Amniotic epithelial cell (primary cell): ENCODE measurements at places on chromosomes 12 and 14.
A peak's percentile ranks its signal among the peaks of the same experiment; 100 is the strongest.

DNA sequence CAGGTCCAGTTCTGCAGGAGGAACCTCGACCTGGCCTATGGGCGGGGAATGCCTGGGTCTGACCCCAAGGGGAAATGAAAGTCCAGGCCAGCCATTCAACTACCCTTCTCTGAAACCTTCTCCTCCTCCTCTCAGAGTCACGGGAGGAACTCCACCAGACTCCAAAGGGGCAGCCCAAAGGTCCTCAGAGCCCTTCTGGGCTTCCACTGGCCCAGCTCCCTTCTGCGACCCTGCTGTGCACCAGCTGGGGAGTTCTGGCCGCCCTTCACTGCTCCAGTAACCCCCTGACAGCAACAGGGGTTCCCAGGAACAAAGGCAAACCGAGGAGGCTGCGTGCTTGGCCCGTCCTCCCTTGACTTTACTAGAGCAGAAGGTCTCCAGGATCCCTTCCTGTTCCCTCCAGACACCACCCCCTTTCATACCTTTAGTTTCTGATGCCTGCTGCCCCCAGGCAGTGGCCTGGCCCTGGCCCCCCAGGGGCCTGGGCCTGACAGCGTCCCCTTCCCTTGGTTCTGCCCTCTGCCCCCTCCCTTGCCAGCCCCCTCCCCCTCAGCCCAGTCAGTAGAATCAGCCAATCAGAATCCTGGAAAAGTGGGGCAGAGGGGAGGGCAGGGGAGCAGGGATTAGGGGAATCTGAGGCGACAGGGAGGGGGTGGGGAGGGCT lies 850 bp upstream of the ZNF385A start:
- no peak for DNase-seq

GRCh38 chr12:2856051-2856450 lies 788 bp downstream of the TEX52 start:
- DNase-seq: no peak

- peak; percentile 84 for DNase-seq
These were observed 768 bp downstream of the PTPN11 start for GRCh38 chr12:112419297-112420133.

- DNase-seq: peak; percentile 81
These were observed 304.9 kb downstream of the ZFP36L1 start for GRCh38 chr14:68487805-68488590.

GRCh38 chr14:84856751-84857534 lies 673.0 kb upstream of the FLRT2 start:
- DNase-seq: peak; percentile 17

GRCh38 chr12:113232840-113233585 lies 11.7 kb downstream of the TPCN1 start:
- no peak for DNase-seq

- DNase-seq: no peak
These were observed at the start of gene NPC2 for GRCh38 chr14:74492776-74493342. Gene NPC2, minus strand, starts transcription at chr14:74493305. Its CDS starts 31 bp downstream, at chr14:74493274.

- no peak for DNase-seq
These were observed 2.3 kb downstream of the LHX5 start for GRCh38 chr12:113469224-113469948.

DNA sequence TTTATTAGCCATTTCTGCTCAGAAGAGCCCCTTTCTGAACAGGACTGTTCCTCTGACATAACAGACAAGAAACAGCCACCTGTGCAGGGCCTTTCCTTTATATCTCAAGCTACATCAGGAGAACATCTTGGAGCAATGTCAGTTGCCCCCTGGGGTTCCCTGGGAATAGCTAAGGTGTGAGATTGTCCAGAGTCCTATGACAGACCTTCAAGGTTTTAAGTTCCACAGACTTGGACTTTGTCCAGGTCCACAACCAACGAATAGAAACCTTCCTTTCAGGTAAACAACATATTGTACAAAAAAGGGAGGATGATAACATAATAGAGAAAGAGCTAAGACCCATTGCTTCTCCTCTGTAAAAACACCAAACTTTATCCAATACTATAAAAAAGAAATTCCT lies 2.9 kb downstream of the IL23A start:
- no peak for DNase-seq

GRCh38 chr12:83920821-83921547 lies 991.6 kb downstream of the SLC6A15 start:
- no peak for DNase-seq

DNA sequence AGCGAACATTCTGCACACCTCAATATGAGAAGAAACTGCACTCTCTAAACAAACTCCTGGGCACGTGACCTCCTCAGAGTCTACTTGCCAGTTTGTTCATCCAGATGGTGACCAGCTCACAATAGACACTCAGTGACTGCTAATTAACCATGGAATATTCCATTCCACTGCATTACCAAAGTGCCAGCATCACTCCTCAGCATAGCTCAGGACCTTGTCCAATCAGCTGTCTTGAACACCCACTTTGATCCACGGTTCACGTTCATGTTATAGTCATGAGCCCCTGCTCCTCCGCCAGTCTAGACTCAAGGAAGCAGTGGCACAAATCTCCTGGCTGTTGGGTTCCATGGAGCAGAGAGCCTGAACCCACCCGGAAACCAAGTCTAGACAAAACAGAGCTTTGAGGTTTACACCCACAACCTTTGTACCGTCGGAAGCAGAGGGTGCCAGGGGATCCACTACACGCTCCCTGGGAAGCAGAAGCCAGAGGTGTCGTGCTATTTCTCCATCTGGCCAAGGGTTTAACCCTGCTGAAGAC lies 285.3 kb downstream of the ZFP36L1 start:
- DNase-seq: no peak

GRCh38 chr14:97298331-97298730 lies 501.1 kb downstream of the VRK1 start:
- no peak for DNase-seq

DNA sequence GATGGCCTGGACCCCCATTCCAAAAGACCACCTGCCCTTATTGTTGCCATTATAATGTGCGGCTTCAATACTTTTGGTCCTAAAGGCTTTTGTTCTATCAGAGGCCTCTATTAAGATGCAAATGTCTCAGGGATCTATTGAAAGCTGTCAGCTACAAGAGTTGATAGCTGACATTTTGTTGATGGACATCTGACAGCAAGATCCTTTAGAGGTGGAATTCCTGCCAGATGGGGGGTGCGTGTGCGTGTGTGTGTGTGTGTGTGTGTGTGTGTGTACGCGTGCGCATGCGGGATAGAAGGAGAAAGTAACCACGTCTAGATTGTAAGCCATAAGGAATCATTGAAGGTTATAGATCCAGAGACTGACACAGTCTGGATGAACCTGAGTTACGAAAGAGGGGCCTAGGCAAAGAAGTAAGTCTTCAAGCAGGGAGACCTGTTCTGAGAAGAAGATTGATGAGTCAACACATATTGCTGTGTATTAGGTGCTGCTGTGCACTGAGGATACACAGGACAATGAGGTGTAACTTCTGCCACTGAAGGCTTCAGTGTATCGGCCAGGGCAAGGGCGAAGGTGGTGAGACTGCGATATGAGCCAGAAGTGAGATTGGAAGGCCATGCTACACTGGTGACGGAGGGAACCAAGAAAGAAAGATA lies 89.2 kb downstream of the PRMT8 start:
- no peak for DNase-seq

GRCh38 chr14:48350971-48351370 lies 675.6 kb upstream of the MDGA2 start:
- peak; percentile 72 for DNase-seq

GRCh38 chr14:24204163-24205146 lies 1.0 kb upstream of the TSSK4 start:
- DNase-seq: no peak

GRCh38 chr12:90085494-90086274 lies 377.0 kb upstream of the ATP2B1 start:
- DNase-seq: no peak

- no peak for DNase-seq
These were observed 16.7 kb upstream of the ZDHHC17 start for GRCh38 chr12:76747245-76747644.

DNA sequence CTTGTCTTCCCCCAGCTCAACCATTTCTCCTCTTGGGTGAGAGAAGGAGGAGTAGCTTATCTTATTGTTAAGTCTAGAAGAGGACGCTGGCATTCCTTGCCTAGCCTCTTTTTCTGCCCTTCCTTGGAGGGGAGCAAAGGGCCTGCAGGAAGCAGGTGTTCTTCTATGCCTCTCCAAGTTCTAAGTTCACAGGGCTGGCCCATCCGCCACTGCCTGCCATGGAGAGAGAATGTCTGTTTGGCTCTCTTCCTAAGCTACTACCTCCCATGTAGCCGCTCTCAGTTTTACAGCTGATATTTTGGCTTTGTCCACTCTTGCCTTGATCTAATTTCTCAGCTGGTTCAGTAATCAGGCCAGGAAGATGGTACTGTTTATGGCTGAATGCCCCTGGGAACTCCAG lies 201.2 kb downstream of the NTF3 start:
- no peak for DNase-seq

GRCh38 chr14:55662752-55663151 lies 82.7 kb downstream of the KTN1 start:
- DNase-seq: no peak

DNA sequence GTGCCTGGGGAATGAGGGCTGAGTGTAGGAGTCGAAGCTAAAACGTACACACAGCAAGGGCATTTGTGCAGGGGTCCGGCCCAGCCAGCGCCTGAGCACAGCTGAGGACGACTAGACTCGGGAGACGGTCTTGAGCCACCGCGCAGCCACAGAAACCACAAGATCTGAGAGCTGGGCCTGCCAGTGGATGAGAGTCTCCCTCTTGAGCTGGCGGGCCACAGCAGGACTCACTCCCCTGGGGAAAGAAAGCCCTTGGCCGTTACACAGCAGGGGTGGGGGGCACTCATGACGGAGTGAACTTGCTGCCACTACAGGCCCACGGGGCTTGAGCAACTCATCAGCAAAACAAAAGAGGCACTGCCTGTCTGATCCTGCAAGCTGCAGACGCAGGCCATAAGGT lies 23.0 kb downstream of the STX2 start:
- no peak for DNase-seq

DNA sequence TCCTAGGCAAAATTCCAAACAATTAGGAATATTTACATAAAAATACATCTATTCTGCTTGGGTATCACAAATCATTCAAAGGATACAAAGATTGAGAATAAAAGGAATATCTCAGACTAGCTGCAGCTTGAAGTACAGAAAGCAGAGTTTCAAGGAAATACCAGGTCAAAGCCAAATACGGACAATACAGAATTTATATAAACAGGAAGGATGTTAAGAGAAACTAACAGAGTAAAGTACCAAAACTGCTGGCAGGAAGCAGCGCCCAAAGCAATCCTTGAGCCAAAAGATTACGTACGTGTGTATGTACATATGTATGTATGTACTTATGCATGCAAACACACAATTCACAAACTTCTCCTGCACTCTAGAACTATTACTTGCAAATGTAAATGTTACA lies 86.6 kb downstream of the PPP1R12A start:
- DNase-seq: no peak

DNA sequence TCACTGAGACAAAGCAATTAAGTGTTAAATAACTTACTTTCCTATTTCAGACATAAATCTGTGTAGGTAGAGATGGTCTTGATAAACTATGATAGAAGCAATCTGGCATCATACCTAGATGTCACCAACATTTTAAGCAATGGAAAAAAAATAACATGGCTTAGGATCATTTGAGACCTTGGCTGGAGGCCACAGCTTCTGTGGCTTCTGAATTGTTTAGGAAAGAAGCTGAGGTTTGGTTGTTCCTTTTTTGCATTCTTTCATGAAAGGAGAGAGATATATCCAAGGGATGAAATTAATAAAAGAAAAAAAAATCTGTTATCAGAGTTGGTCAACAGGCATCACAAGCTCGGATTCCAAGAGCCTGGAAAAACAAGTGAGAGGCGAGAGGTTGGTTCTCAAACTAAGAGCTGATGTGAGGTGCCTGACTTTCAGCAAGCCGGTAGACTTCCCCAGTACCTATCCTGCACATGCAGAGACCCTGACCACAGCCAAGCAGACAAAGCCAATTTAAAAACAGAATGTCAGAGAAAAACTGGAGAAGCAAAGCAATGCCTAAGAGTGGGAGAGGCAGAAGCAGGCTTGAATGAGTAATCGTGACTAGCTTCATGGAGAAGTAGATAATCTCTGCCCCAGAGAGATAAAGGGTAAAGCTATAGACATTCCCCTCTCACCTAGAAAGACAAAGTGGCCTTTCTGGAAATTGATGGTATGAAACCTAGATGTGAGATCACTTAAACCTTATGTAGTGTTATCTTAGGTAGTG lies 43.4 kb upstream of the ST8SIA1 start:
- DNase-seq: peak; percentile 31

DNA sequence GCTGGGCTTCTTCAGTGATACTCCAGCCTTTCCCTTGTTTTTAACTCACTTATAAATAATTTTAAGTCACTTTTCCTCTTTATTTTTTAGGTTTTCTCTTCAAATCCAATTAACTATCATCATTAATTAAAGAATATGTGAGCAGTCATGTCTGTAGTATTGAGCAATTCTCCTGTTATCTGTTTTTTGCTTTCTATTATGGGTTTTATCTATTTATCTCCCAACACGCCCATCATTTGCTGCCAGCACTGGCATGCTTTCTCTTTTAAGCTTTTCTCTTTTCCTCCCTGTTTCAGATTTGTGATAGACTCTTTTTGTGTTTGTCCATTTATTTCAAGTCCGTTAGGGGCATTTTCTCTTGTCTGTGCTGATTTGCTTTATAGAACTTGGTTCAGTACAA lies 72.3 kb downstream of the CRADD start:
- DNase-seq: peak; percentile 40
